ENCODE measurements at places on chromosomes 16 and 17. TPM values are rescaled to one million over a fixed set of nuclear protein-coding genes. Genes with fewer than 3 reads are reported as not detected.

DNA sequence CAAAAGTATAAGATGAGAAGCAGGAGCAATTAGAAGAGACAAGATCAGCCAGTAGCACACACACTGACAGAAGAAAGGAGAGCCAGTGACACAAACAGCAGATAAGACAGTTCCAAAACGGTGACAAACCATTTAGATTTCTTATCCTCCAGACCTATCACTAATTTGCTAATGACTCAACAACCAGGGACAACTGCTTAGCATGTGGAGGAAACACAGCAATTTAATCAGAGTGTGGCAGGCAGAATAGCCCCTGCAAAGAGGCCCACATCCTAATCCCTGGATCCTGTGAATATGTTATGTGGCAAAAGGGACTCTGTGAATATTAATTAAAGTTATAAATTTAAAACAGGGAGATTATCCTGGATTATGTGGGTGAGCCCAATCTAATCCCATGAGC lies 81.1 kb downstream of the CACNG1 start:
- no peak overlapping the region for H3K27ac ChIP-seq
- peaks cover 10% of the 10 kb centered on the region for H3K4me1 ChIP-seq
- H3K4me3 ChIP-seq, result no peak overlapping the region
- no peak for DNase-seq
- no peaks in the 10 kb centered on the region for H3K27me3 ChIP-seq
- H3K36me3 ChIP-seq, result peaks cover 12% of the 10 kb centered on the region

GRCh38 chr17:72423718-72424117 lies 302.9 kb downstream of the SOX9 start:
- H3K4me1 ChIP-seq, result peaks cover 11% of the 10 kb centered on the region
- H3K4me3 ChIP-seq, result no peak overlapping the region
- H3K27me3 ChIP-seq, result no peaks in the 10 kb centered on the region
- no peaks in the 10 kb centered on the region for H3K36me3 ChIP-seq
- no peak overlapping the region for H3K27ac ChIP-seq

- H3K36me3 ChIP-seq, result peaks cover 27% of the 10 kb centered on the region
- H3K27me3 ChIP-seq, result no peaks in the 10 kb centered on the region
- peak overlapping the region; percentile 74 for H3K27ac ChIP-seq
- DNase-seq, result no peak
These were observed 6.4 kb downstream of the CASKIN2 start for GRCh38 chr17:75508931-75509361.

- no peak for DNase-seq
- no peak overlapping the region for H3K4me3 ChIP-seq
- no peak overlapping the region for H3K27ac ChIP-seq
- no peaks in the 10 kb centered on the region for H3K27me3 ChIP-seq
- H3K36me3 ChIP-seq, result peaks cover 67% of the 10 kb centered on the region
These were observed 4.9 kb upstream of the TMEM88 start for GRCh38 chr17:7849751-7850504.

Gene CNGB1
- not detected for total RNA-seq

All from gastrocnemius medialis (tissue), 4 donors.